ENCODE measurements at places on chromosomes 5 and 9.
A peak's percentile ranks its signal among the peaks of the same experiment; 100 is the strongest.

GRCh38 chr5:72834924-72835323, 18.5 kb downstream of the TNPO1 start:
- DNase-seq, result no peak

DNA sequence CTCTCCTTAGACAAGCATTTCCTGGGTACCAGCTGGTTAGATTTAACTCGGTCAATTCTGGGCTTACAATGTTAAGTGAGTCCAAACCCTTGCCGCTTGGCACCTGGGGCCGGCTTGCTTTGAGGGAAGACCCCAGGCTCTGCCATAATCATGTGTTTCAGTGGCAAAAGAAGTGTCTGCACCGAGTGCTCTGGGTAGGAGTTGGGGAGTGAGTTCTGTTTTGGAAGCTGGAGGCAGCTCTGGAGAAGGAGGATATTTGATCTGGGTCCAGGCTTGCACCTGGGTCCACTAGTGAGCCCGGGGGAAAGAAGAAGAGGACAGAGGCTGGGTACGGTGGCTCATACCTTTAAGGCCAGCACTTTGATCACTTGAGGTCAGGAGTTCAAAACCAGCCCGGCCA, 8.4 kb upstream of the OLFM1 start:
- DNase-seq, result no peak

- no peak for DNase-seq
Observed at GRCh38 chr5:8327016-8327415, 458.1 kb downstream of the MTRR start.

DNA sequence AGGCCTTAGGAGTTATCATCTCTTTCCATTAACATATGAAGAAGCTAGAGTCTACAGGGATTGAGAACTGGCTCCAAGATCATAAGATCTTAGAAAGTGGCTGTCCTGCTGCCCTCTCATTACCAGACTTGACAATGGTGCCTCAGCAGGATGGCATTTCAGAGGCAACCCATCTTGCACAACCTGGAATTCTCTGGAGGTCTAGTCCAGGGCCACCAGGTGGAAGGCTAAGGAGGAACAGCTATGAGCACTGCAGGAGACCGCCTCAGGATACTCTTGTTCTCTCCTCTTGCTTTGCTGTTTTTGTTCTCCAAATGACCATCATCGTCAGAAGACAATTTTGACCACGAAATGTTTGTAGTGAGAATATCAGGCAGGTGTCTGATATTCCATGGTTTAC, 322.6 kb downstream of the FBXL17 start:
- DNase-seq, result no peak

DNA sequence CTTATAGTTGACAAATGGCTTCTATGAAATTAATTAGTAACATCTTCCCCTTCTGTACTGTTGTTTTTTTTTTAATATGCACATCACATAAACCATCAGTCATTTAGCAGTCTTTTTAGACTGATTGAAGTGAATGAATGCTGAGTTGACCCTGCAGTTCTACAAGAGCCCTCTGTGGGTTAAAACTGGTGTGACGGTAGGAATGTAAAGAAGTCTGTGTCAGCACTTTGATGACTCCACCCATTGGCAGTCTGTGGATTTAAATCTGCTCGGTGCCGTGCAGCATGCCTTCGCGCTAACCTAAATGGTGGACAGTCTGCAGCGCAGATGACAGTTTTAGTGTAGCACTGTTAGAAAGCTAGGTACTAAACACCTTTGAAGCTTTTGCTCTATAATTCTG, 3.1 kb downstream of the GTF3C4 start:
- no peak for DNase-seq

DNA sequence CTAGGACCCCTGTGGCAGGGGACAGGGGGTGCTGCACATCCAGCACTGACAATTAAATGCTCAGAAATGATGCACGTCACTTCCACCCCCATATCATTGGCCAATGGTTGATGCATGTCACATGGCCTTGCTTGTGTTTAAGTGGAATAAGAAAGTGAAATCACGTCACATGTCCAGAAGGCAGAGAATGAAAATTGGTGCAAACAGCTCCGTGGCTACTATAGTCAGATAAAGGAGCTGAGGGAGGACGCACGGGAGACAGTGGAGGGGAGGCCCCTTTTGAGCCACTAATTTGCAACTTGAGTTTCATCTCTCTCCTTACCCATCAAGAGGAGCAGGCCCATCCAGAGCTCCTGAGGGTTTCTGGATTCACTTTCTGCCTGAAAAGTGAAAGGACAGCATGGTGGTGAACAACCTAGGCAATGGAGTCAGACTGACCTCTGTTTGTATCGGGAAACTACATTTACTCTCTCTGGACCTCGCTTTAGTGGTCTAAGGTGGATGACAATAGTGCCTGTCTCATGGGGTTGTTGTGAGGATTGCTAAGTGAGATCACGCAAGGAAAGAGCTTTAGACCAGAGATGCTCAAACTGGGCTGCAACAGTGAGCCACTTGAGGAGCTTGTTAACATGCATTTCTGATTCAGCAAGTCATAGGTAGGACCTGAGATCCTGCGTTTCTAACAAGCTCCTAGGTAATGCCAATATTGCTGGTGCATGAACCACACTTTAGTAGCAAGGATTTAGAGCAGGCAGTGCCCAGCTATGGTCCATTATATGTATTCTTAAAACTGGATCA, 133.9 kb upstream of the ADRA1B start:
- DNase-seq, result no peak

- no peak for DNase-seq
Observed at GRCh38 chr9:98538626-98539031, 170.1 kb downstream of the GABBR2 start.

DNA sequence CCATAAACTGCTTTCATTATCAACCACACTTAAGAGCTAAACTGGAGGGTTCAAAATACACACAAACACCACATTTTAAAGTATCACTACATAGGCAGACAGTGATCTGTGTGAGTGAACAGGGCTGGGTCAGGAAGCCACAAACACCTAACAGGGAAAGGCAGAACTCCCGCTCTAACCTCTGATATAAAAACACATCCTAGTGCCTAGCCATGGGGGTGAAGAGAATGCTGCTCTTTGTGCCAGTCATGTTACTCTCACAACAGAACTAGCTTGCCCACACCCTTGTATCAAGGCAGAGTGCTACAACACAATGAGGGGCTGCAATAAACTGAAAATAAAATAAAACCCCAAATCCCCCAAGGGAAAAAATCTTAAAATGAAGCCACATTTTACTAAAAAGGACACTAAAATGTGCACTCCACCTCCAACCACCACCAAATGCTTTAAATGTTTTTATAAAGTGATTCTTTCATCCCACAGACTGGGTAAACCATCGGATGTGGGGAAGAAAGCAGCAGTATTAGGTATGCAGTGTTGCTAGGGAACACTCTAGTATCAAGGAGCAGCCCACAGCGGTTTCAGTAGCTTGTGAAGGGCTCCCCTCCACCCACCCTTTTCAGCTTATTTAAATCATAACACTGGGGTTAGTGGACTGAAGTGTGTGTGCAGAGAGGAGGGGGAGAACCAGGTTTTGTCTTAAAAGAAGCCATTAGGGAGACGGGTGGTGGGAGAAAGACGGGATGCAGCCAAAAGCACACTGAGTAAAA, 64.5 kb downstream of the TMEM161B start:
- peak; percentile 67 for DNase-seq

GRCh38 chr9:111099199-111100008, 61.1 kb upstream of the LPAR1 start:
- no peak for DNase-seq

DNA sequence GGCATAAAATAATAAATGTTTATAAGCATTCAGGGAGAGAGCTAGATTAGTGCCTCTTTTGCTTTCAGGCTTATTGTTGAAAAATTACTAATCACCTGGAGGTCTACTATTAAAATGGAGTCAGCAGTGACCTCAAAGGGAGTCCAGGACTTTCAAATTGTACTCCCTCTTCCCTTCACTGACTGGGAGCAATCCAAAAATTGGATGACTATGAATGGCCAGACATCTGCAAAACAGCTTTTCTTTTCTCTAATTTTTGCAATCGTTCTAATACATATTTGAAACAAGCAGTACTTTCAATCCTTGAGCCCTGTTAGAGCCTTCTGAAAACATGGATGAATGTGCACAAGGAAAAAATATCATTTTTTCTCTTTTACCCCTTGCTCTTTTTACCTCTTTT, 461.8 kb downstream of the TMEM232 start:
- DNase-seq, result no peak

GRCh38 chr5:146107901-146108300, 2.5 kb upstream of the PLAC8L1 start:
- DNase-seq, result no peak

DNA sequence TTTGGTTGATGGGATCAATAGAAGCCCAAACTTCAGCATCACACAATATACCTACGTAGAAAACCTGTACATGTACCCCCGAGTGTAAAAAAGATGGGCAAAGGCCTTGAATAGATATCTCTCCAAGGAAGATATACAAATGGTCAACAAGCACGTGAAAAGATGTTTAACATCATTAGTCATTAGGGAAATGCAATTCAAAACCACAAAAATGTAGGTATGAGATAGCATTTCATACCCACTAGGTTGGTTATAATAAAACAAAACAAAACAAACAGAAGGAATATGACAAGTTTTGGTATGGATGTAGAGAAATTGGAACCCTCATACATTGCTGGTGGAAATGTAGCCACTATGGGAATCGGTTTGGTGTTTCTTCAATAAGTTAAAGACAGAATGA, 33.1 kb upstream of the PPARGC1B start:
- DNase-seq, result no peak

DNA sequence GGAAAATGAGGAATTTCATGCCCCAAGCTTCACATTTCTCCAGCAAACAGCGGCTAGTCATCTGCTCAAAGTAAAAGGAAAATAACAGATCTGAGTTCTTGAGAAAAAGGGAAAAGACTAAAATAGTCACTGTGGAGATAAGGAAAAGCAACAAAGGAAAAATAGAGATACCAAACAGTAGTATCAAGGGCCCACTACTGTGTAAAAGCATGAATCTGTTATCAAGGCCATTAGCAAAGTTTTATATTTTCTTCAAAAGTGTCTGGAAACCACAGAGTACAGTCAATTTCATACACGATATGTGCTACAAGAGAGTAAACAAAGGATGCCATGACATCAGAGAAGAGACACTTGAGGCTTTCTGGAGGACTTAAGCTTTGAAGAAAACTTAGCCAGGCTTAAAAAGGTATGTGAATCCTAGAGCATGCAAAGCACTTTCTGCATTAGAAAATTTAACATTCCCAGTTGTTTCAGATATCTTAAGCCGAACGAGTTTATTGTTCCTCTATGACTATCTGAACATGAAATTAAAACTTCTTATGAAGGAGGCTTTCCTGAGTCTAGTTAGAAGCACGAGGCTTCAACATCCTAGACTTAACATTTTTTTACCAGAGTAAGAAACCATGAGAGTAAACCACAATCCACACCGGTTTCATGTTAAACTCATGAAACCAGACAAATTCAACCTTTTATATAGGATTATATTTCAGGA, 1.2 kb downstream of the TTC33 start:
- DNase-seq, result peak; percentile 47

DNA sequence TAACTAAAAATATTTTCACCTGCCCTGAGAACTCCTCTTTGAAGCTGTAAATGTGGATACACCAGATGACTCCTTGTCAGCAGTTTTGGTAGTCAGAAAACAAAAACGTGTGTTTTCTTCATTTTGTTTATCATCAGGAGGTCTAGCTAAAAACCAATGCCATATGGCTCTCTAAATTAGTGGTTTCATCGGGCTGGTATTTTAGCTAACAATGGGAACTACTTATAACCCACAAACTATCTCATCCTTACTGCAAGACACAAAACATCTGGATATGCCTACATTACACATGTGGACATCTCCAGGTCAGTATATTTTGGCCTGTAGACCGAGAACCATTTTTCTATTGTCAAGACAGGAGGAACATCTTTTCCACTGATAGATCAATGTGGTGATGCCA, 56.2 kb downstream of the GAS1 start:
- no peak for DNase-seq

DNA sequence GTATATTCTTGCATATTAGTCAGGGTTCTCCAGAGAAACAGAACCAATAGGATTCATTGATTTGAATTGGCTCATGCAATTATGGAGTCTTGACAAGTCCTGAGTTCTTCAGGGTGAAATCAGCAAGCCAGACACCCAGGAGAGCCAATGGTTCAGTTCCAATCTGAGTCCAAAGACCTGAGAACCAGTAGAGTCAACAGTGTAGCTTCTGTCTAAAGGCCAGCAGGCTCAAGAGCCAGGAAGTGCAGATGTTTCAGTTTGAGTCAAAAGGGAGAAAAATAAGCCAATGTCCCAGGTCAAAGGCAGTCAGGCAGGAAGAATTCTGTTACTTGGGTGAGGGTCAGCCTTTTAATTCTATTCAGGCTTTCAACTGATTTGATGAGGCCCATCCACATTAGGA, 37.8 kb upstream of the ANKRD34B start:
- DNase-seq, result no peak

DNA sequence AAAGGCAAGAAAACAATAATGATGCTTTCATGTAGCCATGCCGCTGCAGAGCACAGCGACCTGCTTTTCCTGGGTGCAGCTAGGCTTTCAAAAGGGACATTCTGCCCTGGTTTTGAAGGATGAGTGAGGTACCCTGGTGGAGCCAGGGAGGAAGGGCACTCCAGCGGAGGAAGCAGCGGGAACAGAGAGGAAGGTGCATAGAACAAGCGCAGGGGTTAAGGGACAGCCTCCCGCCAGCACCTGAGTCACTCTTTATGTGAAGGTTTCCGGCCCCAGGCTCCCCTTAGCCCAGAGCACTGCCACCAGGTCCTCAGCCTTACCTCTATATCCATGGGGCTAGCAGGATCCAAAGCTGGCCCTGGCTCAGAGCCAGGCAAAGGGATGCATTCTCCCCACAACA, 221.1 kb downstream of the CDK5RAP2 start:
- DNase-seq, result no peak

GRCh38 chr9:72400866-72401265, 35.9 kb upstream of the ZFAND5 start:
- DNase-seq, result no peak

DNA sequence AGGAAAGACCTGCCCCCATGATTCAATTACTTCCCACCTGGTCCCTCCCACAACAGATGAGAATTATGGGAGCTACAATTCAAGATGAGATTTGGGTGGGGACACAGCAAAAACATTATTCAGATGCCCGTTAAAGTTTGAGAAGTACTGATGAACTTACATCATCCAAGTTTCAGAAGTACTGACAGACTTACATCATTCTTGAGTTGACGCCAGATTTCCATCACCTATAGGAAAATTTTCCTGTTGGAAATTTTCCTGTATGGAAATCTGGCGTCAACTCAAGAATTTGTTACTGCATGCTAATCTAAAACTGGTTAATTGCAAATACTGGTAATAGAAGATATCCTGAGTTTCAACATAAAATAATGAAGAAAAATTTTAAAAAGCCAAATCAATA, 975.9 kb downstream of the MAT2B start:
- DNase-seq, result no peak

GRCh38 chr5:90930062-90930461, 371.5 kb downstream of the ADGRV1 start:
- DNase-seq, result no peak

- DNase-seq, result no peak
Observed at GRCh38 chr5:22258139-22258538, 595.0 kb downstream of the CDH12 start.

GRCh38 chr9:125604196-125604595, 102.8 kb downstream of the MAPKAP1 start:
- DNase-seq, result no peak
